ENCODE measurements at places on chromosomes 1 and 21.

DNA sequence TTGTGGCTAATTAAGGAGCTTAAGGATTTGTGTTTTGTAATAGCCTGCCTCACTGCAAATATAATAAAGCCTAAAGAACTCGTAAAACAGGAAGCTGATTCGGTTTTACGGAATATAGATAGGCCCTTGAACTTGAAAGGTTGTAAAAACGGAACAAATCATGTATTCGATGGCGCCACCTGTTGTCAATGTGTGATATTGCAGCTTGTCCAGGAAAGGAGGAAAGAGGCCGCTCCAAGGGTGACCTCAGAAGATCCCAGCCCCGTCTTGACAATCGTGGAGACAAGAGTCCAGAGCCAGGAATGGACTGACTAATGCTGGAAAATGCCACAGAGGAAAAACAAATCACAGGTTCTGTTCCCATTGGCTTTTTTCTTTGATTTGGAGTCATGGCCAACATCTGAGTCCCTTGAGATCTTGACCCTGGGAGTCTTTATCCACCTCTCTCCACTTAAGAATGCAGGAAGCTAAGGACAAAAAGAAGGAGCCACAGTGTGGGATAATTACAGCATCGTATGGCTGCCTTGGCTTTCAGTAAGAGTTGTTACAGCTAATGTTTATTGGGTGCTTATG, 7.0 kb upstream of the IGSF21 start:
- peak; percentile 48 for DNase-seq

DNA sequence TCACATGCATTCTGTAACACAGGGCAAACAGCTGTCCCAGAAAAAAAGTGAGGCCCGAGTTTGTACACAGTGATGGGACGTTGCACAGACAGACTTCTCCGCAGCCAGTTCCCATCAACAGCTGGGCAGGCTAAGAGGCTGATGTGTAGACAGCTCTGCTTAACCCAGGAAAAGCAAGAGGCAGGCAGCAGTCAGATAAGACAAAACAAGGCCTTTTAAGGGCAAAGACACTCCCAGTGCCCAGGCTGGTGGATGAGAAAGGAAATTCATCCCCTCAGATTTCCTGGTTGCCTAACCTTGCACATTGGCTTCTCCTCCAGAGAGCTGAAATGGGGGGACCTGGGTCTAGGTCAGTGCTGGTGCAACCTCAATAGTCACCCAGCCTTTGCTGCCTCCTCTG, 17.2 kb upstream of the PHLDA3 start:
- no peak for DNase-seq

DNA sequence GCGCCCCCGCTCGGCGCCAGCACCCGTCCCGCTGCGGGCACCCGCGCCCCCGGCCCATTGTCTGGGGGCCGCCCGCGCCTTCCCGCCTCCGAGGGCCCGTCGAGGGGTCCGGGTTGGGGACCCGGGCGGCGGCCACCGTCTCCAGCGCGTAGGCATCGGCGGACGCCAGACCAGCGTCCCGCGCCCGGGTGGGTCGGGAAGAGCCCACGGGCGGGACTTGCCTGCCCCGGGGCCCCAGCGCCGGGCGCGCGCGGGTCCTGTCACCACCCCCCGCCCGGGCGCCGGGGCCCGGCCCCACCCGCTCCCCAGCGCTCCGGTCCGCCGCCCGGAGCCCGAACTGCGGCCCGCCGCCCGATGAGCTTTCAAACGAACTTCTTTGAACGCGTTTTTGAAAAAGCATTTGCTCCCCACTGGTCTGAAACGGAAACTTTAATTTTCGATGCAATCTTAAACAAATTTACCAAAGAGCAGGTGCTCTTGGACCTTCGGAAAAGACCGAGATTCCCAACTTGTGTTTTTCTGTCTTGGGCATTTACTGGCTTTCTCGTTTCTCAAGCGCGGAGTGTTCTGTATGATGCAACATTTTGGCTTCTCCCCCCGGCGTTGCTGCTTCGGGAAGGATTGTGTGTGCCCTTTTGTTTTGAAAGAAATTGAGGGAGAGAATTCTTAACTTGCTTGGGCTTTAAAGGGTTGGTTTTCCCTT, 615 bp downstream of the CLIC4 start:
- DNase-seq = peak; percentile 75

GRCh38 chr1:27536010-27536757, 46.2 kb upstream of the WASF2 start:
- no peak for DNase-seq
